ENCODE measurements at places on chromosomes 2 and 18. TPM values are rescaled to one million over a fixed set of nuclear protein-coding genes. Genes with fewer than 3 reads are reported as not detected.

Gene PID1
- 40.8 TPM for total RNA-seq

Gene UGT1A10
- total RNA-seq: not detected

Gene RUFY4
- total RNA-seq: not detected

Gene HES6
- total RNA-seq: 1.7 TPM

Gene PTPRN
- 0.25 TPM for total RNA-seq

Gene ADCY3
- total RNA-seq: 52.2 TPM

Gene TMEM247
- not detected for total RNA-seq

Gene REG1B
- not detected for total RNA-seq

Gene TUBB8B
- not detected for total RNA-seq

Gene ZNF521
- 6.5 TPM for total RNA-seq

Gene SPIRE1
- 40.2 TPM for total RNA-seq

Gene TWIST2
- total RNA-seq: 17.8 TPM

Gene CRYGD
- not detected for total RNA-seq

Gene SETBP1
- total RNA-seq: 2.6 TPM

Gene PROKR1
- under 0.01 TPM for total RNA-seq

Gene LYG2
- total RNA-seq: not detected

Gene HOXD4
- total RNA-seq: 0.06 TPM

Gene TACR1
- not detected for total RNA-seq

Gene NEURL3
- not detected for total RNA-seq

Gene DIPK1C
- not detected for total RNA-seq

Gene ESCO1
- total RNA-seq: 10.7 TPM

Gene TMEM198
- total RNA-seq: 1.3 TPM

Gene AMER3
- not detected for total RNA-seq

Gene TMEM17
- 2.2 TPM for total RNA-seq
